ENCODE measurements at places on chromosomes 16 and 17. TPM values are rescaled to one million over a fixed set of nuclear protein-coding genes. Genes with fewer than 3 reads are reported as not detected.

DNA sequence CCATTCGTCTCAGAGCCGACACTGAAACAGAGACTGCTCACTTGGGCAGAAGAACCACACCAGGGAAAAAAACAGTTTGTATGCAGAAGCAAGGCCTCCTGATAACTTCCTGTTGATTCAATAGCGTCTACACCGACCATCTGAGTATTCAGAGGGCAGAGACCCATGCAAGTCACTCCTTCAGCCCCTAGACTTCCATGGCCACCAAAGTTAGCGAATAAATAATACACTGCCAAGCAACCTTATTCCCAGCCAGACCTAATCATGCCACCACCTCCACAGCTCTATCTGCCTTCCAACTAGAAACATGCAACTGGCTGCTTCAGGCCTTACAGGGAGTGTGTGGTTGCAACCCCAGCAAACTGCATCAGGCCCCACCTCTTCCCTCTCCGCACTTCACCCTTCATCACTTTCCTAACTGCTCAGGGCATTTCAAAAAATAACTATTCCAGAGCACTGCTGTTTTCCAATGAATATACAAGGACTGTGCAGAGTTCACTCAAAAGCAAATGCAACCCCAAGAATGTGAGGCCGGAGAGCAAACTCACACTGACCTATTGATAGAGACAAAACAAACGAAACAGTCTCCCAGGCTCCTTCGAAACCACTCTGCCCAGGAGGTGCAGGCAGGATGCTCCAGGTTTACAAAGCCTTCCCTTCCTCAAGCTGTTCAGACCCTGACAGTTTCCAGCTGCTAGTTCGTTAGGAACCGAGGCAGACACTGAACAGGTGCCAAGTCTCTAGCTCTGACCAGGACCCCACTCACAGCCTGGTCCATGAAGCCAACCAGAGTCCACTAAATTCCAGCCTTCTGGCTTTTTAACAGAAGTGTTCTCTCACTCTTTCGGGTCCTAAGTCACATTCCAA, 3.6 kb downstream of the USP7 start:
- no peak for DNase-seq

DNA sequence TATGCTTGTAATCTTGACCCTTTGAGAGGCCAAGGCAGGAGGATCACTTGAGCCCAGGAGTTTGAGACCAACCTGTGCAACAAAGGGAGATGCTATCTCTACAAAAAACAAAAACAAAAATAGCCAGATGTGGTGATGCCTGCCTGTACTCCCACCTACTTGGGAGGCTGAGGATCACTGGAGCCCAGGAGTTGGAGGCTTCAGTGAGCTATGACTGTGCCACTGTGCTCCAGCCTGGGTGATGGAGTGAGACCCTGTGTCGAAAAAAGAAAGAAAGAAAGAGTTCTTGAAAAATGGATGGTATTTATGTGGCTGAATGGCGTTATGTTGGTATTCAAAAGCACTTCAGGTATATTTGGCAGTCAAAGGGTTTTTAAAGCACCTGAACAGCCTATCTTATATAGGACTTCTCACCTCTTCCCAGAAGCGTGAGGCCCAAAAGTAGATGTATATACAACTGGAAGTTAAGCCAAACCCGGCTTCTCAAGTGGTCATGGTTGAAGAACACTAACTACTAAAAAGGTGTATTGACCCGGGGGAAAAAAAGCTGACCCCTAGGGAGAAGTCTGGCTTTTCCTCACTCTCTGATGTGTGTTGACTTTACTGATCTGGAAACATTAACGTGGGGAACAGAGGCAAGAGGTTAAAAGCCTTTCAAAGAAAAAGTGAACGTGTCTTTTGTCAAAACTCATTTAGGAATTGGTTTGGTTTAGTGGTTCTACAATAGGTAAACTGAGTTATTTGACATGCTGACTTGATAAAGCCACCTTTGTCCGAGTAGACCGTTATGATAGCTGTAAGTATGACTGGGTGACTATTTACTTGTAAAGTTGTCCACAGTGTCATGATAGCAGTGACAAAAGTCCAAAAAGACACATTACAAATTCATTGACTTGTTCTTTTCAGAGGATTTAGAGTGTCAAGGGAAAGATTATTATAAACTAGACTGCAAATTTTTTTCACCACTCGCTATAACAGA, 183.4 kb downstream of the IRX3 start:
- DNase-seq: no peak

- no peak for DNase-seq
These were observed 114.1 kb downstream of the C16orf78 start for GRCh38 chr16:49487746-49488145.

ICAM2 gene
- polyA plus RNA-seq: 61.0 TPM

All from heart left ventricle (tissue), 16 donors.